ENCODE measurements at places on chromosomes 4 and X.

DNA sequence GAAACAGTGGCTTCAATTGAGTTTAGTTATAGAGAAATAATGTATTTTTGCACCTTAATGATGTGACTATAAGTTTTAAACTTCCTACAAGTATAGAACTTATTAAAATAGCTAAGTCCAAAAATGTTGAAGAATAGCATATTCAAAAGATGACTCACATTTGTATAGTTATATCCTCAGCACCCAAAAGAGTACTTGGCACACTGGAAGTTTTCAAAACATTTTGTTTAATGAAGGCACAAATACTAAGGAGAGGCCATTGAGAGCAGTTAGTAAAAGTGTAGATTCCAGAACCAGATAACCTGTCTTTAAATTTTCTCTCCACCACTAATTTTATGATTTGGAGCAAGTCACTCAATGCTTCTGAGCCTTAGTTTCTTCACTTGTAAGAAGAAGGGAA, 226.9 kb upstream of the MID1 start:
- DNase-seq = no peak

GRCh38 chr4:15799701-15800100, 21.6 kb downstream of the CD38 start:
- peak; percentile 56 for DNase-seq

- no peak for DNase-seq
Measured at GRCh38 chrX:10906866-10907265, 204.3 kb upstream of the HCCS start.

- DNase-seq = no peak
Measured at GRCh38 chr4:77952457-77952856, 89.8 kb downstream of the MRPL1 start.

- DNase-seq = no peak
Measured at GRCh38 chr4:168586926-168587325, 90.1 kb downstream of the PALLD start.

DNA sequence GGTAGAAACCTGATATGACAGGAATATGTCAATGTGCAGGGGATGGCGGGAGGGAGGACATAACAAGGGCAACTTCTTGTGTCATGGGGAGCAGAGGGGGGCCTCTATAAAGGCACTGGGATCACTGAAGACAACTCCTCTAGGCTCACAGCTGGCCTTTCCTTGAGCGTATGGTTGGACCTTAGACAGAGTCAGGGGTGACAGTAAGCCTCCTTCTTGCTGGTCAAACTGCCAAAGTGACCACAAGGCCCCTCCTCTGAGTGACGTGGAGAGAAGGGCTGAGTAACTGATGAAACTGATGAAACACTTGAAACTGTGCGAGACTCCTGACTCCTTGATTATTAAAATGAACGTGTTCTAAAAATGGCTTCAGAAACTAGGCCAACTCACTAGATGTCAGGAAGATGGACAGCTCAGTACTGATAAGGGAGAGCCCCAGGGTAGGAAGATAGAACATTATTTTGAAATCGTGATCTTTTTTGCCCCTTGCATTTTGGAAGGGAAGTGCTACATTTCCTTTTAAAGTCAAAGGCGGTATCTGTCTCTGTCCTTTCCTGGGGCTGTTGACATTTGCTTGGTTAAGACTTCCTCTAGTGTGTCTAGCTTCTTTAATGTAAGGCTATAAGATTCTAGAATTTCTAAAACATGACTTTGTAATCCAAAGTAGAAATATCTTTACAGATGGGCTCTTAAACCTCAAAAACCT, 1.6 kb downstream of the RAB33A start:
- peak; percentile 40 for DNase-seq

DNA sequence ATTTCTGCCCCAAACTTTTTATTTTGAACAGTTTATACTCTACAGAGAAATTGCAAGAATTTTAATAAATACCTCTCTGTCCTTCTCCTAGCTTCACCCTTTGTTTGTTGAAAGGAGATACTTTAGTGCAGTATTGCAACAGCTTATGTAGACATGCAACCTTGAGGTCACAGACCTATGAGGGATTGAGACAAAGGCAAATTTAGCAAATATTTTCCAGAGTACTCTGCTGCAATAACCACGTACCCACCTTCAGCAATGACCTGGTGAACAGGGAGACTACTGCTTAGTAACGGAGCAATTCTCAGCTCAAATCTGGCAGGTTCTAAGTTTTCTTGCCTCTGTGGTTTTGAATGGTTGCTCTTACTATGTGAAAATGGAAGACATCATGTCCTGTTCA, 13.2 kb downstream of the FGA start:
- DNase-seq = no peak

All from OCI-LY7 (cell line).